ENCODE measurements at places on chromosomes 3 and 15.

DNA sequence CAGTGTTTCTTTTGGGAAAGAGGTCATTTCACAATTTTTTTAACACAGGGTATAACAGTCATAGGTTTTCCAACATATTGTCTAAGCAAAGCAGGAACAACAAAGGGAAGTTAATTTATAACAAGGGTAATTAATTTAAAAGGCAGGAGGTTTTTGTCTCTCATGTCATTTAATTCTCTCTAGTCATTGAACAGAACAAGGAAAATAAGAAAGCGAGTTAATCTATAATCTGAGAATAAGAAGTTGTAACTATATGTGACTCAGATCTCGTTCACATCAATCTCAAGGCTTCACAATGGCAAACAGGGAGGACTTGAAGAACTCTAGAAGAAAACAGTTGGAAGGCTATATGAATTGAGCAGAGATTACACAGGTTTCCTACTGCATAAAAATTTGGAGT lies 579.8 kb upstream of the CCDC54 start:
- DNase-seq, result no peak

DNA sequence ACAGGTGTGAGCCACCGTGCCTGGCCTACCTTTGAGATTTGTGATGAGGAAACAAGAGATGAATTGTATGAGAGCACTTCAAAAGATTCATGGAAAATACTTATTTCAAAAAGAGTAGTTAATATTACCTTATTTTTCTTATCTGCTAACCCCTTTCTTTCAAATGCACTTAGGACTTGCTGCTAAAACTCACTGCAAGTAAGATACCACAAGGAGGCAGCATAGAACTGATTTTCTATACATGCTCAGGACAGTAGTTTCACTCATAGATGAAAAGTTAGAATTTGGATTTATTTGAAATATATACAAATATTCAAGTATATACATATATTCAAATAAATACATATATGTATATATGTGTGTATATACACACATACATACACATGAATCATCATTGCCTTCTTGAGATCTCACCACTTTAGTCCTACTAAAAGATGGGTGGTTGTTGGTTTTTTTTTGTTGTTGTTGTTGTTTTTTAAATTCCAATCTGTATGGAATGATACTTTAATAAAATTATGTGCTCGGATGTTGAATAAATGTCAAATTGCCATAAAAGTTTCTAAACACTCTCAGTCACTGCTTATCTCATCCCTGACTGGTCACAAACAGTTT lies 2.4 kb downstream of the CCNDBP1 start:
- no peak for DNase-seq

DNA sequence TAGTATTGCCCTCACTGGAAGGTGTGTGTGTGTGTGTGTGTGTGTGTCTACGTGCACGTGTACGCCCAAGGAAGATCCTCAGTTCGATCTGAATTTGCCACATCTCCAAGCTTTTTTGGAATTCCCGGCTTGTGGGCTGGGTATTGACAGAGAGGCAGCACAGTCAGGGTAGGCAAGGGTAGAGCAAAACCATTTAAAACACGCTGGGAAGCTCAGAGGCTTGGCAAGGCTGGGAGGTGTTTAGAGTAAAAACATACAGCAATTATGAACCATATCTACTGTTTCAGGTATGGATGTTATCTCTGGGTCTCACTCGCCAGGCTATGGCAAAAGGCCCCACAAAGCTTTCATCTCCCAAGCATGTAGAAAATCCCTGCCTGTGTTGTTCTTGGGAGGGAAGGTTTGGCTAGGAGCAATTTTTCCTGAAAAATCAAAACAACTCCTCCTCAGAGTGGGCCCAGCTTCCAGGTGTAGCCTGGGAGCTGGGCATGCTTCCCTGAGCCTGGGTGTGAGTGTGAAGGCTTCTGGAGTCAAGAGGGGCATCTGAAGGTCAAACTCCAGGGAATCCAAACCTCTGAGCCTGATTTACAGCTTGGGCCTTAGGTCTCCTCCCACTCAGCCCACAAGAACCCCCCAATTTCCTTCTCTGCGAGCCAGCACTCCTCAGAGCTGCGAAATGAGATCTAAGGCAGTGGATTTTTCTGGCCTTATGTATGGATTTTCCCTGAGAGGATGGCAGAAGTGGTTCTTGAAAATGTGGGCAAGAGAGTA lies 244.8 kb upstream of the TPRG1 start:
- DNase-seq, result no peak

- DNase-seq, result no peak
These were observed 110.0 kb upstream of the MELTF start for GRCh38 chr3:197139586-197139985.

DNA sequence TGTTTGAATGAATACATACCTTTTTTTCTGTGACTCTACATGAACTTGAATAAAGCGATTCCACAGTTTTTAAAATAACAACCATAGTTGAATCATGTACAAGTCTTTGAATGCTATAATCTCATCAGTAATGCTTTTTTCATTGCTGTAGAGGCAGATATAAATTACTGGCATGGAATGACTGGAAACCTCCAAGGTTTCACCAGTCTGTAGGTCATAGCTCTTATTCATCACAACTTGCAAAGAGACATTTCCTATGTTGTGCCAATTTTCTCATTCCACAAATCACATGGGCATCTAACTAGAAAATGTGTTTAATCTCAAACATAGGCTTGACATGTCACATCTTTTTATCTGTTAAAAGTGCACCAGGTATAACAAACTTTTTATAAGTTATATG lies 407.1 kb upstream of the KCNMB2 start:
- no peak for DNase-seq

GRCh38 chr3:186782542-186783057 lies 777 bp upstream of the EIF4A2 start:
- DNase-seq, result no peak

GRCh38 chr15:75232252-75232813 lies 25.8 kb upstream of the GOLGA6C start:
- DNase-seq, result no peak

DNA sequence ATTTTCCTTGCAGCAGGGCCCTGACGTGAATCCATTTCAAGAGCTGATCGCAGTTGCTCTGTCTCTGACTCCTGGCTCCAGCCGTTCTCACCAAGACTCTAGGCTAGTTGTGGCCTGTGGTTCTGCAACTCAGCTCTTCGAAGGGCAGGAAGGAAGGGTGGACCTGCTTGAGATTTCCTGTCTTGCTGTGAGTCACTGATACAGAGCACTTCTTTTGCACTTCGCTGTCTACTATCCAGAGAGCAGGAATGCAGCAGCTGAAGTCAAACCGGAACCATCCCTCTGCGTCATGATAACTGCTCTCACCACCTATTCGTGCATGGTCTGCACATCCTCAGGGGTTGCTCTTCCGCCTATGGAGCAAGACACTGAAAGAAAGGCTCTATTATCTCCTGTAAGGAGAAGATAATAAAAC lies 59.7 kb downstream of the RAP2B start:
- peak; percentile 1 for DNase-seq

DNA sequence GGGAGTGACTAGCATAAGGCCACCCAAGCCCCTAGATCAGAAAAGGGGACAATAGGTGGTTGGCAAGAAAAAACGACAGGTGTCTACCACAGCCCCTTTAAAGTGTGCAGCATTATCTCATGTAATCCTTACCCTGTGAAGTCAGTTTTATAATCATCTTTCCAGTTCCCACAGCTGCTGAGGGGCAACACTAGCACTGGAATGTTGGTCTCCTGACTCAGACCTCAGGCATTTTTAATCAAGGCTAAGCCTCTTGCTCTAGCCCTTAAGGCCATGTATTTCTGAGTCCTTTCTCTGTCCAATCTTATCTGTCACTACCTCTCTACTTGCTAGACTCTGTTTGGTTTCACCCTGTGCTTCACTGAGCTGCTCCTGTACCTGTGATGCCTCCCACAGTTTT lies 171.7 kb downstream of the TLE3 start:
- DNase-seq, result no peak

DNA sequence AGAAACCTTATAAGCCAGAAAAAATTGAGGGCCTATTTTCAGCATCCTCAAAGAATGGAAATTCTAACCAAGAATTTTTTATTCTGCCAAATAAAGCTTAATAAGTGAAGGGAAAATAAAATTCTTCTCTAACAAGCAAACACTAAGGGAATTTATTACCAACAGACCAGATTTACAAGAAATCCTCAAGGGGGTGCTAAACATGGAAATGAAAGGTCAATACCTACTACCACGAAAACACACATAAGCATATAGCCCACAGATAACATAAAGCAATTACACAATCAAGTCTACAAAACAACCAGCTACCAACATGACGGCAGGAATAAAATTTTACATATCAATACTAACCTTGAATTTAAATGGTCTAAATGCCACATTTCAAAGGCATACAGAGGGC lies 883.5 kb downstream of the SI start:
- DNase-seq, result no peak

GRCh38 chr15:67805008-67805665 lies 20.2 kb upstream of the SKOR1 start:
- no peak for DNase-seq

- DNase-seq, result no peak
These were observed 78.4 kb upstream of the RAD18 start for GRCh38 chr3:9041626-9042025.

GRCh38 chr3:158084651-158085050 lies 21.6 kb downstream of the SHOX2 start:
- DNase-seq, result no peak

- no peak for DNase-seq
These were observed 371.7 kb upstream of the RGMA start for GRCh38 chr15:93460717-93461116.

DNA sequence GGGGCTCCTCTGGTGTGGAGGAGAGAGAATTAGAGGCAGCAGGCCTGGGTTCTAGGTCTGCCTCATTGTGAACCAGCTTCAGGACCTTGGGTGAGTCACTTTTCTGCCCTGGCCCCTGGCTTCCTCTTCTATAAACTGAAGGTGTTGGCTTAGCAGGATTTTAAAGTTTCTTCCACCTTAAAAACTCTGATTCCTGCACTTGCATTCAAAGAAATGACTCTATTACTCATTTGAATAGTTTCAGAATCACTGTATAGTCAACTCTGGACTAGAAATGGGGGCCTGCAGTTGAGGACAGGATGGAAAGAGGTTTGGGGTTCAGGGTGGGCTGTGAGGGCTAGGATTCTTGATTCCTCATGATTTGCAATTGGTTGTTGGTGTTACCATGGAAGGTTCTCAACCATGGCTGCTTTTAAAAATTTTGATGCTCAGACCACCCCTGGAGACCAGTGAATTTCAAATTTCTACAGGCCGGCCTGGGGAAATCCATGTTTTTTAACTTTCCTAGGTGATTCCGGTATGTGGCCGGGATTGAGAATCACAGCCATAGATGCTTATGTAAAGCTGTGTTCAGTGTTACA lies 19.9 kb downstream of the SMAD3 start:
- DNase-seq, result no peak

GRCh38 chr3:196174652-196175051 lies 36.5 kb downstream of the ZDHHC19 start:
- no peak for DNase-seq

DNA sequence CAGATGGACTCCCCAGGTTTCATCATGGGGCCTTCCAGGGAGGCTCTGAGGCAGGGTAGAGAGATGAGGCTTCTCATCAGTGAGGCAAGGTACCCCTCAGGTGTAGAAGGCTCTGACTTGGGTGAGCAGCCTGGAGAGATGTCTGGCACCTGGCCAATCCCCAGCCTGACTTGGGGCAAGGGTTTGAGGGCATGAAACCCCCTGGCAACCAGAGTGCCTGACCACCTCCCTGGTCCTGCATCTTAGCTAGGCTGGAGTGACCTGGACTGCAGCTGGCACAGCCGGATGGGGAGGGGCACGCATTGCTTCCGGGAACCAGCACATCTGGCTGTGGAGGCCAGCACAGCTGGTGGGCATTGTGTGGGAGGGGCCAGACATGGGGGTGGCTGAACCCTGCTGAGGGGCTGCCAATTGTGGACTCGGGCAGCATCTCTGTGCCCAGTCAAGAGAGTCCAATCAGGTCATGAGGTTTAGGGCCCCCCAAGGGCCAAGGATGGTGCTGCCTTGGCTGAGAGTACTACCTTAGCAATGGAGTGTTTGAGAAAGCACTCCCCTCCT lies 1.9 kb downstream of the ZBTB47 start:
- DNase-seq, result no peak

- DNase-seq, result no peak
These were observed 195.2 kb upstream of the MME start for GRCh38 chr3:154884952-154885351.

GRCh38 chr3:197028728-197029510 lies 698 bp downstream of the MELTF start:
- no peak for DNase-seq

DNA sequence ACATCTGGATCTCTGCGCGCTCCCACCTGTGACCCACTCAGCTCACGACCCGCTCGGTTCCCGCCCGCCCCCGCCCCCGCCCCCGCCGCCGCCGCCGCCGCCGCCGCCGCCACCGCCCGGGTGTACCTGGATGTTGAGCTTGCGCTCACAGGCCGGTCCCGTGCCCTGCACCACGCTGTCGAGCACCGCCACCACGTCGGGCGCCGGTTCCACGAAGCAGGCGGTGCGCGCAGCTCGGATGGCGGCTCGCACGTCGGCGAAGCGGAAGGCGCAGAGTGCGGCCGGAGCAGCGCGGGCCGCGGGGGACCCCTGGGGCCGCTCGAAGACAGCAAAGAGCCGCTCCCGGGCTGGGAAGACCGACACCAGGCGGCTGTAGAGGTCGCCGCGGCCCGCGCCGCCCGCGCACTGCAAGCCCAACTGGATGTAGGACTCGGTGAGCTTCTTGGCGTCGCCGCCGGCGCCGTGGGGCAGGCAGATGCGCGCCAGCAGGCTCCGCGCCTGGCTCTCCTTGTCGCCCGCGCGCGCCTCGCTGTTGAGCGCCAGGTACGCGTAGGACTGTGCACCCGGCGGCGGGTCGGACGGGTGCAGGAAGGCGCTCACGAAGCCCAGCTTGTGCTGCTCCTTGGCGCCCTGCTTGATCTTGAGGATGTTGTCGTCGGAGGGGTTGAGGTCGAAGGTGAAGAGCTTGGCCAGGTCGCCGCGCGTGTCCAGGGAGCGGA lies 1.1 kb downstream of the PLXND1 start:
- DNase-seq, result peak; percentile 10

DNA sequence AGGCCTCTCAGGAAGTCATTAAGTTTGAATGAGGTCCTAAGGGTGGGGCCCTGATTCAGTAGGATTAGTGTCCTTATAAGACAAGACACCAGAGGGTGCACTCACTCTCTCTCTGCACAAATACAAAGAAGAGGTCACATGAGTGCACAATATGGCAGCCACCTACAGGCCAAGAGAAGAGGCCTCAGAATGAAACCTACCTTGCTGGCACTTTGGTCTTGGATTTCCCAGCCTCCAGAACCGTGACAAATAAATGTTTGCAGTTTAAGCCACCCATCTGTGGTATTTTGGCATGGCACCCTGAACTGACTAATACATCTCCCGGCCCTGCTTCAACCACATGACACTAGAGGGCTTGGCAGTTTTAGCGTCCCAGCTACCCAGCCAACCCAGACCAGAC lies 73.9 kb upstream of the CHRNB4 start:
- no peak for DNase-seq

- DNase-seq, result no peak
These were observed 103.5 kb downstream of the LIPC start for GRCh38 chr15:58535337-58535736.

- no peak for DNase-seq
These were observed 375.6 kb downstream of the CTNNB1 start for GRCh38 chr3:41574900-41575299.

GRCh38 chr3:145124900-145125678 lies 1035.9 kb downstream of the PLOD2 start:
- DNase-seq, result no peak

- no peak for DNase-seq
These were observed 73.0 kb upstream of the GAP43 start for GRCh38 chr3:115550285-115550761.
